ENCODE measurements at places on chromosomes 1 and 21.

GRCh38 chr1:43688594-43689000 is 18.7 kb upstream of the ST3GAL3 start:
- peak; percentile 81 for DNase-seq

DNA sequence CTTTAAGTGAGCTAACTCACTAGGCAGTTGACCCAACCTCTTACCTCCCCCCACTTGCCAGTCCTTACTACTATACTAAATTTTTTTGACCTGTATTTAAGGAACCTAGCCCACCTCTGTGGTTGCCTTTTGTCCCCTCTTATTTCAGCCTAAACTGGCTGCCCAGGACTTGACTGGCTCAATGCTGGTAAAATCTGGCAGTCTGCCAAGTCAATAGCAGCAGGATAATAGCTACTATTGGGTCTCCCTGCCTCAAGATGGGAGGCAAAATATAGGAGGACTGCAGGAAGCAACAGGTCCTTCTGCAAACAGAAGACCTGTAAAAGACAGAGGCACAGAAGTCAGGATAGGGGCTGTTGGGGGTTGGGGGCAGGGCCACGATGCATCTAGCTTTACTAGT is 144.2 kb upstream of the POGK start:
- no peak for DNase-seq

DNA sequence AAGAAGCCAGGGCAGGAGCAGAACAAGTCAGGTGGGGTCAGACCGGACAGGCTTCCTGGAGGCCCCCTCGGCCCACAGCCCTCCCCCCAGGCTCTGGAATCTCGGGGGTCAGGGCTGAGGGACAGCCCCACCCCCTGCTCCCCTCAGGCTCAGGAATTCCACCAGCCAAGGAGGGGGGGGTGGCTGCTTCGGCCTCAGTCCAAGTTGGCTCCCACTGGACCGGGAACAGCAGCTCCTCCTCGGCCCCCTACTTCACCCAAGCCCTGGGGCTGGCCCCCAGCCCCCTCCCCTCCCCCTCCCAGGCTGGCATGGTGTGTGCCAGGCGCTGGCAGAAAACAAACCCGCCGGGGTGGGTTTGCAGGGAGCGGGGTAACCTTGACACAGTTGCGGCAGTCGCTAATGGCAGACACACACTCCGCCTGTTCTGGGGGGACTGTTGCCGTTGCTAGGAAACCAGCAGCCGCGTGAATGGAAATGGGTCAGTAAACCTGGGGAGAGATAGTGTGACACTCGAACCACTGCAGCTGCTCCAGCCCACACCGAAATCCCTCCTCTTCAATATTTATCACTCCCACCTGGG is 32.4 kb downstream of the AHDC1 start:
- no peak for DNase-seq

GRCh38 chr1:236568285-236568894 is 35.9 kb downstream of the HEATR1 start:
- no peak for DNase-seq

DNA sequence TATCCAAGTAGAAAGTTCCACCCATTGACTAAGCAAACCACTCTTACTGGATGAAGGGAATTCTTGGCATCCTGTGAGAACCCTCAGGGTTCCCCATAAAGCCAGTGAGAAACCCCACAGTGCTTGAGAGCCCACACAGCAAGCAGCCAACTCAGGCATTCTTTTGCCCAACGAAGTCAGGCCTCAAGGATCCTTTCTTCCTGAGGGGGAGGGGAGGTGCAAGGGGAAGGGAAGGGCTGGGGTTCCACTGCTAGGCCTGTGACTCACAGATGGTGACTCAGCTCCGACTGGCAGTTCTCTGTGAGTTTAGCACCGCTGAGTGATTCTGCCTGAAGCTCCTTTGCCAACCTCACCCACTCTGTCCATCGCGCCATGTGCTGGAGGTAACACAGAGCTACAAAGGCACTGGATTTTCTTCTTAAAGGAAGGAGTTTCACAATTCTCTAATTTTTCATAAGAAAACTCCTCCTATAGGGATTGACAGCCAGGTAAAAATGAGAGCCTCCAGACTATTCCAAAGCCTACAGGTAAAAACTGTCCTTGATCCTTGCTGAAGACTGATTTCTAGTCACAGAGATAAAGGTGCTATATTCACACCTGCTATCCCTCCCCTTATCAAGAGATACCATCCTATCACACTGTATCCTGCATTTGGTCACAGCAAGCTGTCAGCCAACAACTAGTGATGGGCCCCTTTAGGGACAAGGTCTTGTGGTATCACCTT is 4.8 kb downstream of the ENO1 start:
- peak; percentile 99 for DNase-seq
